NCI-H1930 (cell line): ENCODE measurements at places on chromosomes 7 and 10.

- no peak for DNase-seq
Observed at GRCh38 chr10:83896219-83896618, 243.1 kb upstream of the GHITM start.

GRCh38 chr7:4091767-4092166, 590.3 kb upstream of the FOXK1 start:
- no peak for DNase-seq

GRCh38 chr7:139915864-139916716, 87.0 kb downstream of the TBXAS1 start:
- DNase-seq, result no peak

- DNase-seq, result no peak
Observed at GRCh38 chr10:26000971-26001370, 66.9 kb downstream of the MYO3A start.

GRCh38 chr7:55556492-55556891, 15.8 kb downstream of the VOPP1 start:
- DNase-seq, result no peak

DNA sequence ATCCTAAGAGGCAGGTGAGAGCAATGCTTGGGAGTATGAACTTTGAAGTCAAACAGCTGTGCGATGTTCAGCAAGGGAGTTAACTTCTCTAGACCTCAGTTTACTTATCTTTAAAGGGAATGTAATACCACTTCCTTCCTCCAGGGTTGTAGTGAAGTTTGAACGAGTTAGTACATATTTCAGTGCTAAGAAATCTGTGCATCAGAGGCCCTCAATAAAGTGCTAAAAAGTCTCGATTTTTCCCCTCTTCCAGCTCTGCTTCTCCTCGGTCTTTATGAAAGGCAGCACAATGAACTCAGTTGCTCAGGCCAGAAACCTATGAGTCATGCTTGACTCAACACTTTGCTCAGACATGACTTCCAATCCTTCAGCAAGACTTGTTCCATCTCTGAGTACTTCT, 418.9 kb downstream of the MDFIC start:
- no peak for DNase-seq

GRCh38 chr7:107461938-107462533, 7.8 kb upstream of the GPR22 start:
- DNase-seq, result no peak

GRCh38 chr10:47063858-47064257, 152.6 kb downstream of the PTPN20 start:
- DNase-seq, result no peak

GRCh38 chr7:28037220-28038010, 143.2 kb downstream of the JAZF1 start:
- no peak for DNase-seq

DNA sequence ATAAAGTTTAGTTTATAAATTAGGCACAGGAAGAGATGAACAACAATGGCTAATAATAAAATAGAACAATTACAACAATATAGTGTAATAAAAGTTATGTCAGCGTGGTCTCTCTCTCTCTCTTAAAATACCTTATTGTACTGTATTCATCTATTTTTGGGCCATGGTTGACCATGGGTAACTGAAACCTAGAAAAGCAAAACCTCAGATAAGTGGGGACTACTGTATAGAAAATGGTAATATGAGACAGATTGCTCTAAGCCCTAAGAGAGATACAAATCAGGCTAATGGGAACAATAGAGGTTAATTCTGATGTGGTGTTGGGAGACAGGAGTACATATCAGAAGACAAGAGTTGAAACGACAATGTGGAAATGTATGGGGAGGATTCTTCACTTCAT, 86.2 kb downstream of the ZNF365 start:
- DNase-seq, result no peak

DNA sequence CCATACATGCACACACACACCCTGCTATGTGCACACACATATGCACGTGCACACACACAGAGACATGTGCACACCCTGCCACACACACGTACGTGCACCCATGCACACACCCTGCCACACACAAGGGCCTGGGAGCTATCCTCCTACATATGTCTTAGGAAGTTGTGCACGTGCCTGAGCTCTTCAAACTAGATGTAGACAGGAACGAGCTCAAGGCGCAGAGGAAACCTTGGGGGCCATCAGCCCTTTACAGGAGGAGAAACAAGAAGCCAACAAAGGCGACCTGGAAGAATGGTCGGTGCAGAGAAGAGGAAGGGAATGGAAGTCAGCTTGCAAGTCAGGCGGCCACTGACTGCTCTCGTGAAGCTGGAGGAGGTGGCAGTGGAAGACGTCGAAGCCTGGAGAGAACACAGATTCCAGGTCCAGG, 58.7 kb downstream of the AOC1 start:
- DNase-seq, result no peak

DNA sequence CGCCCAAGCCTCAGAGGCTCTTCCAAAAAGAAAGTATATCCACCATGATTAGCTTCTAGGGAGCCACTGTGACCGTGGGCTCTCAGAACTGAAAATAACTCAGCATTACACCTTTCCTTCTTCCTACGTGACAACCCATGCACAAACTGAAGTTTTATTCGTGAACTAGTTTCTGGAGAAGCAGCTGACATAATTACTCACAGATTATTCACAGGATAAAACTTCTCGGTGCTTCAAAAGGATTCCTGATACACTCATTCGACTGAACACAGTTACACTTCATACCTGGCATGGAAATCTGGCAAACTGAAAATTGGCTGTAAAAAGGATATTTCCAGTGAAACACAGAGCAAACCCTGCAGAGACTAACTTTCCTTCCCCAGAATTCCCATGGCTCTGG, 139.2 kb upstream of the PTER start:
- no peak for DNase-seq

GRCh38 chr10:17353568-17354300, 100.7 kb downstream of the ST8SIA6 start:
- no peak for DNase-seq

DNA sequence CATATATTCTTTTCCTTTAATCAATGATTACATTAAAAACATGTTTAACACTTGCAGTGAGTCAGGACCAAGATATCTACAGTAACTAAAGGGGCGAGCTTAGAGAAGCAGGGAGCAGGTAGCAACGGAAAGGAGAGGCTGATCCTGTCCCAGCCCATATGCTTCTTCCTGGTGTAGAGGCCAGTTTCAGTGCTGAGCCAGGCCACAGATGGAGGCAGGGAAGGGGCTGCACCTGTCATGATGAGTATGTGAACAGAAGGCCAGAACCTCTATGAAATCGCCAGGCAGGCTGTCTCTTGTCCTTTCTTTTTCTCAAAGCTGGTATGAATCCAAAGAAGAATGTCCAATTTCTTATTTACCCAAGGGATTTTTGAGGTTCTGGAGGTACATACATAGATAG, 16.3 kb downstream of the REEP3 start:
- DNase-seq, result no peak

DNA sequence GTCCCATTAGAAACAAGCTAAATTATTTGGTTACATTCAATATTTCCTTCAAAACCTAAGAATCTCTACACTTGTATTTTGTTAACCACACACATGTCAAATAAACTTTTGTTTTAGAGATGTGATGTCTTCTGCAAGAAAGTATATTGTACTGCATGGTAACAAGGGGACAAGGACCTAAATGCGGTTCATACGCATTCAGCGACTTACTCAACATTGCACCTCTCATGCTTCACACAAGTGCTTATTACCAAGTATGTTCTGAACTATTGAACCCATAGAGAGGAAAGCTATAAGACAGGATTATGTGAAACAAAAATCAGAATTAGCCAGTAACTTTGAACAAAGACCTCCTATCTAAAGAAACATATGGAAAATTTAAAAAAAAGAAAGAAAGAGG, 68.3 kb downstream of the CREB5 start:
- DNase-seq, result no peak

DNA sequence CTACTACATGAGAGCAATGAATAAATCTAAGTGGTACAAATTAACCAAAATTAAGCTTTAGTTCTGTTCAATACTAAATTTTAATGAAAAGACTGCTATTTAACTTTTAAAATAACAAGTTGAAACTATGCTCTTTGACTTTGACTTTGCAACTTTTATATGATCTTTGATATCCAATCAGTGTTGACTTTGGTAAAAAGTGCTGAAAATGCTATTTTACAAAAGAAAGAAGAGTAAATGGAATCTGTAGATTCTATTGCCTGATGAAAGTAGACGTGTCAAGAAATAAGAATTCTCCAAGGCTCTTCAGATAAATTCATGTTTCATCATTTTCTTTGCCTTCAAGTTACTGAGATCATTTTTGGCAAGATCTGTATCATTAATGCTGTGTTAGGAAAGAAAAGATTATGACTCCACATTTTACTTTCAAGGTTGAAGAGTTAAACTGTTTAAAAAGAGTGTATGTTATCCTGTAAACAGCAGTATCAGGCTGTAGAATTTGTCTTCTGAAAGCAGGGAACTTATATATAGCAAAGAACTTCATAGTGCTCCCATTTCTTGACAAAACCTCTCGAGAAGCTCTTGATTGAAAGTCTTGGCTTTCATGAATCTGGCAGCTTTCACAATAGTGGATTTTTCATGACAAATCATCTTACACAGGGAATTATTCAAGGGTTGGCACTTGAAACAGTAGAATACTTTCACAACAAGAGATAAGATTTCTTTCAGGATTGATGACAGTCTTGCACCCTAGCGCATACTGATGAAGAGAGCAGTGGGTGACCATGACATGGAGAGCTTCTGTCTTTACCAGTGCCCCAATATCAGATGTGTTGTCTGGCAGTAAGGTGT, 72.1 kb downstream of the PTEN start:
- DNase-seq, result no peak

DNA sequence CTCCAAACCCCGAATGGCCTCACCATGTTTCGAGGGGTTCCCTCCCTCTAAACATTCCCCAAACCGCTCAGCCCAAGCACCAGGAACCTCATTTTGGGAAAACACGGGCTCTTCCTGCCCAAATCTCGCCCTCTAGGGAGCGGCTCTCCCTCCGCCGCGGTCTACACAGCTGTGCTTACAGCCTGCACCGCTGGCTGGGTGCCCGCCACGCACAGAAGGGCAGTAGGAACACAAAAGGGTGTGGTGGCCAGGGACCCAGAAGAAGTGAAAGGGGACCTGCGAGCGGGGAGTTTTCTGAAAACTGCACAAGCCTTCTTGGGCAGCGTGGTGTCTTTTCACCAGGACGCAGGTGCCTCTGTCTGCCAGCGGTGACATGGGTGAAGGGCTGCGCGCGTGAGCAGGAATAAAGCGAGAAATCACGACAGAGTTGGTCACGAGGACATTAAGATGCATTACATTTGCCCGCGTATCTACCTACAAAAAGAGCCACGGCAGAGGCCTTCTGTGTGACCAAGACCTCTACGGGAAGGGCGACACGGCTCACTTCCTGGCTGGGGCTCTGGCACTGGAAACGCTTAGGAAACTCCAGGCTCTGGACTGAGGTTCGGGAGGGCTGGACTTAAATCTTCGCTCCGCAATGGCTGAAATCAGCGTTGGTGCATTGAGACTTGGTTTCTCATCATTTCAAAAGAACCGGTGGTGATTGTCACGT, 171.7 kb downstream of the LSM5 start:
- no peak for DNase-seq

GRCh38 chr10:127118034-127118433, 78.4 kb downstream of the INSYN2A start:
- no peak for DNase-seq

DNA sequence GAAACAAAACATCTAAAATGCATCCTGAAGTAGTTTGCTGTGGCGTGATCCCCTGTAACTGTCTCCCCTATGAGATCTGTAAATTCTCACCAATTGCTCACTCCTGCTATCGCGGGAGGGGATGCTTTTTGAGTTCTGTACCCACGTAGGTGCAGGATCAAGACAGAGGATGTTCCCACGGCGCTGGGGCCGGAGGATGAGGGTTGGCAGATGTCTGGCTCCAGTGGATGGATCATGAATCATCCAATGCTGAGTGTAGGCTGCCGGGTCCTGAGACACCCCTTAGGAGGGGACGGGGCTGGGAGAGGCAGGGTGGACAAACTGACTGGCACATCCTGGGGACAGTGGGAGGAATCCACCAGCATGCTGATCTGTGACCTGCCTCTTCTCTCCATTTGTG, 224.4 kb downstream of the USP6NL start:
- DNase-seq, result no peak

GRCh38 chr7:151493083-151493482, 26.6 kb downstream of the RHEB start:
- no peak for DNase-seq

GRCh38 chr10:106535304-106535953, 629.1 kb downstream of the SORCS1 start:
- DNase-seq, result no peak

DNA sequence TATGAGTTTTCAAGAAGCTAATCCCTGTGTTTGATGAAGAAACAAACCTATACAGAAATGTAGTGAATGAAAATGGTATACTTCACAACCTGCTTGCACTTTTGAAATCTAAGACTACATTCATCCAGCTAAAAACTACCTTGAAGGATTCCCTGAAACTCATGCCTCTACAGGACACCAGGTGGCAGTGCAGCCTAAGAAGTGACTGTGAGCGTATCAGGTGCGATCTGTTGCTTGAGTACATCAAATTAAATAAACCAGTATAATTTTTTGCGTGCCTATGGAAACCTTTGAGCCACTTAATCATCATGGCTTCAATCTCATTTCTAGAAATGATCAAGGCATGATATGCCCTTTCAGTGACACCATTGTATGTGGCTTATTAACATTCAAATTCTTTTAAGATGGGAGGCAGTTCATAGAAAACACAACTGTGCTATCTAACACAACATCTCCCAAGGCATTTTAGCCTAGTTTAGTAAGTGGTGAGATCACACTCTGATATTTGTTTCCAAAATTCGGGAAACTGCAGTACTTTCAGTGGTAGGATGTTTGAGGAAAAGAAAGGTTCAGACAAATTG, 57.4 kb downstream of the PPP1R17 start:
- peak; percentile 3 for DNase-seq

- DNase-seq, result no peak
Observed at GRCh38 chr7:118175740-118176139, 8.2 kb upstream of the LSM8 start.

GRCh38 chr7:80529362-80529761, 17.5 kb upstream of the GNAT3 start:
- DNase-seq, result no peak

DNA sequence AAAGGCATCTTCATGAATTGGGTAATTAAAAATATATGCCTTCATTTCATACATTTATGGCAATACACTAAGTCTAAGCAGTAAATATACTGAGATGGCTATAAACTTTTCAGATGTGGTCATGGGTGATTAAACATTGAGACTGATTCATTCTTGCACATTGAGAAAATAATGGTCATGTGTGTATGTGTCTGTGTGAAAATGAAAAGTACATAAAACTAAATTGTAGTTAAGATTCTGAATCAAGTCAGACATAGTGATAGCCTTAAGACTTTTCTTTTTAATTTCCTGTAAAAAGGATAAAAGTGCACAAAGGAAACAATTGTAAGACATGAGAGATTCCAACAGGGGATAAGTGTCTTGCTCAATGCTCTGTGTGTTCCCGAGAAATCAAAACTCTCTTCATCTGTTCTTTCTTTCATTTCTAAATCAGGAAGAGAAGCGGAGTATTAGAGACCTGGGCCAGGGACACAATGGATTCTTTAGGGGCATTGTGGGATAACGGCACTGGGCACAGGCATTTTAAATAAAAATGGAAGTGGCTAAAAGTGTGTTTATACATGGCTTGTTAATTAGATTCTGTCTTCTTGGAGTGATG, 69.8 kb upstream of the AGR3 start:
- no peak for DNase-seq

GRCh38 chr7:42414941-42415505, 178.0 kb upstream of the GLI3 start:
- no peak for DNase-seq
